ENCODE measurements at places on chromosomes 5 and 9.
A peak's percentile ranks its signal among the peaks of the same experiment; 100 is the strongest.

GRCh38 chr5:163580516-163580915 is 75.1 kb downstream of the MAT2B start:
- no peak for DNase-seq

GRCh38 chr5:137649228-137649935 is 86.5 kb downstream of the KLHL3 start:
- no peak for DNase-seq

- DNase-seq, result no peak
Measured at GRCh38 chr5:16953729-16954128, 17.6 kb upstream of the MYO10 start.

- DNase-seq, result no peak
Measured at GRCh38 chr5:75885849-75886596, 168.8 kb upstream of the POC5 start.

- DNase-seq, result no peak
Measured at GRCh38 chr5:110478895-110479294, 247.6 kb downstream of the TMEM232 start.

DNA sequence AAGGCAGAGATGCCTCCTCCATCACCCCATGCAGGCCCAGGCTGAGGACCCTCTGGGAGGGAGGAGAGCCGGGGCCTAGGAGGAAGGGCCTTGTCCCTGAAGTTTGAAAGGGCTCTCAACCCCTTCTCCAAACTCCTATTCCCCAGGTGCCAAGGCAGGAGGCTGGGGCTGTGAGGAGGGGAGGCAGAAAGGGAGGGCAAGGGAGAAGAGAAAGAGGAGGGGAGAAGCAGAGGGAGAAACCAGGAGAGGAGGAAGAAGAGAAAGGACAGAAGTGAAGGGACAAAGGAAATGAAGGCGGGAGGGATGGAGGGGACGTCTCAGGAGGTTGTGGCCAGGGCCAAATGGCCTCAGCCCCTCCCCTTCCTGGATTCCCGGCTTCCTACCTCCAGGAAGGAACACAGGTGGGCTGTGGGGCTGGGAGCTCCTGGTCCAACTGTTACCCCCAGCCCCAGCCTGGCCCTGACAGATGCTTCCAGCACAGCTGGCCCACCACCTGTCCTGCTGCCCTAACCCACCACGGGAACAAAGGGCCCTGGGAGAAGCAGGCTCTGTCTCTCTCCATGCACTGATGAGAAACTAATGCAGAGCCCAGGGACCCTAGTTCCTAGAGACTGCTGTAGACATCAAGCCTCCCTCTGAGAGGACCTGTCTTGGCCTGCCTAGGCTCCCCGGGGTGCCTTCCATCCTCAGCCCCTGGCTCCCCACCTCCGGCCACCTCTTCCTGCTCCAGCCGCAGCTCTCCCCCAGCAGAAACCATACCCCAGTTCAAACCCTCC is 3.5 kb downstream of the DBN1 start:
- DNase-seq, result no peak

GRCh38 chr9:134837529-134837928 is 43.1 kb upstream of the FCN2 start:
- no peak for DNase-seq

GRCh38 chr9:84652496-84653120 is 16.9 kb upstream of the NTRK2 start:
- no peak for DNase-seq

- no peak for DNase-seq
Measured at GRCh38 chr5:1793301-1793740, 6.3 kb downstream of the MRPL36 start.

DNA sequence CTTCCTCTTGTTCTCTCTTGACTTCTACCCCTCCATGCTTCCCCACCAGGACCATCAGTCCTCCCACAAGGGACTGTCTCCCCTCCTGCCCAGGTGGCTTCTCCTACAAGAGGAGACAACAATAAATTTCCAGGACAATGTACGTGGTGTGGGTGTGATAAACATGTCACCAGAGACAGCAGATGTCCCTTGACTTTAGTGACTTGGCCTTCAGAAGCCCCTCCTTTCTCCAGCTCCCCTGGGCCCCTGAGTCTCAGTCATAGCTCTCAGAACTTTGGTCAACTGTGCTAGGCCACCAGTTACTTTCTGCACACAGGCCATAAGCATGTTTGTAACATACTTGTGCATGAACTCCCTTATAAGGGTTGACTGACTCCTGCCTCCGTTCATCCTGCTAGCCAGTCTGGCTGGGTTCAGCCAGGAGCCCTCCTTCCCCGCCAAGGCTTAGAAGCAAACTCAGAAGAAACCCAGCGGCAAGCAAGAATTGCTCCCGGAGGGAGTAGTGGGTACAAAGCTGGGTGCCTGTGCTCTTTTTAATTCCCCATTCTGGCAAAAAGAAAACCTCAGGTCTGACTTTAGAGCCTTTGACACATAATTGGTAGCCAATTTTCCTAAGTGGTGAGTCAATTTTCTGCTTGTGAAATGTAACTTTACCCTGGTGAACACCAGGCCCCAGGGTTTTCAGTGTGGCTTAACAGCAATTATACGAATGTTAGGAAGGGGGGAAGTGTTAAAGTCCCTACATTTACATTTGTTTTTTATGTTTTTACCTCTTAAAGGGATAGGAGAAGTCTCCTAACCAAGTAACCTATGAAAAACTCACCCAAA is 49.2 kb downstream of the EBF1 start:
- no peak for DNase-seq

- DNase-seq, result no peak
Measured at GRCh38 chr9:73007966-73008672, 55.3 kb upstream of the ALDH1A1 start.

GRCh38 chr5:150485693-150486401 is 22.1 kb upstream of the NDST1 start:
- DNase-seq, result peak; percentile 68

DNA sequence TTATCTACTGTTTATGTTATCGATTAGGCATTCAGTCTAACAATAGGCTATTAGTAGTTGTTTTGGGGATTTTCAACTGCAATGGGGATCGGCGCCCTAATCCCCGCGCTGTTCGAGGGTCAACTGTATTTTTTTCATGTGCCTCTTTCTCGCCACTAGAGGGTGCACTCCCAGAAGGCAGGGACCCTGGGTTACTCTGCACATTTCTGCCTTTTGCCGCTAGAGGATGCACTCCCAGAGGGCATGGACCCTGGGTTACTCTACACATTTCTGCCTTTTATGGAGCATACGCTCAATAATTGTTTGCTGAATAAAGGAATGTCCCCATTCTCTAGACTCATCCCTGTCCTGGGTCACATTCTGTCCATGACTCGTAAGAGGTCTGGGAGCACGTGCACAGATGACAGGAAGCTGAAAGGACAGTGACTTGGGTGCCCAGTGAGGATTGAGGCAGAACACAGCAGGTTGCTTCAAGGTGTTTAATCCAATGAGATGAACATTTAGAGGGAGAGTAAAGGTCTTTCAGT is 27.9 kb upstream of the RECK start:
- peak; percentile 25 for DNase-seq

DNA sequence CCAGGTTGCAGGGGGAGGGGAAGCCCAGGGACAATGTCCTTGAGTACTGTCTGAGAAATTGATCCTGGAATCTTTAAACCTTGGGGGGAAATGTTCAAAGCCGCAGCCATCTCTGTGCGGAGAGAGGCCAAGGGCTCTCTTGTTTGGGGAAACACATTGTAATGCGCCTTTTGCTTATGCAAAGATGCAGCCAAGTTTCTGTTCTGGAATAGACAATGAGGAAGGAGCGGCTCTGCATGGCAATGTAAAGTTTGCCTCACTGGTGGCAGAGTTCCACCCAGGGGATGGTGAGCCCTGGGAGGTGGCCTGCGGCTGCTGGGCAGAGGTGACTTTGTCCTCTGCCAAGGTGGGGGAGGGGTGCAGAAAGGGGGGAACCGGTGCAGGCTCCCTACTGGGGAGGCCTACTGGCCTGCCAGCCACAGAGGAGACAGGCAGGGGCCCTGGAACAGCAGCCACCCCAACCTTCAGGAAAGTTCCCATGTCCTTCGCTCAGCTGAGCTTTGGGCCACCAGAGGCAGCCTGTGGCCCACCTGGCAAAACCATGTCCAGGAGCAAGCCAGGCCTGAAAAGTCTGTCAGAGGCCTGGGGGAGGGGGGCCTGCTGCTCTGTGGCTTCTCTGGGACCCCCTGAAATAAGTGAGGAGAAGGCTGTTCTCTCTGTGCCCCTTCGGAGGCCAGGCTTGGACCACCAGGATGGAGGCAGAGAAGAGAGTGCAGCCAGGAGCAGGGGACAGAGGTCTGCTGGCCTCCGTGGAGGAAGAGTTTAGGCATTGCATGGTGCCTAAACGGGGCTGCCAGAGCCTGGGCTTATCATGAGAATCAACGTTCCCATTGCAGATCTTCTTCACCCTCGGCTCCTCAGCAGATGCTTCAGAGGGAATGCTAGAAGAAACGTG is 127.8 kb downstream of the ZNF354C start:
- DNase-seq, result no peak

- DNase-seq, result no peak
Measured at GRCh38 chr5:145983446-145983845, 47.1 kb downstream of the SH3RF2 start.

GRCh38 chr5:71471193-71471592 is 15.7 kb downstream of the BDP1 start:
- DNase-seq, result no peak

DNA sequence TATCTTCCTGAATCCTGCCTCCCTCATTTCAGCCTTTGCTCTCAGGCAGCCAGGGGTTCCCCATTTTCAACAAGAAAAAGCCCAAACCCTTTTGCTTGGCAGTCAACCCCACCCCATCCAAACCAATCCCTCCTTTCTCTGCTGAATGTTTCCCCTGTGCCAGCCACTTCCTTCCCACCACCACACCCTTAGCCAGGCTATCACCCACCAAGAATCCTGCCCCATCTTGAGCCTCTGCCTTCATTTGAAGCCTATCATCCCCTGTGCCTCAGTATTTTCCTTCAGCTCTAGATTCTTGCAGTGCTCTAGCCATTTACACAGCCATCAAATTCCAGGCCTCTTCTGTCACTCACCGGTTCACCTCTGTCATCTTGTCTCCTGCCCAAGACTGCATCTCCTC is 15.3 kb upstream of the FIBCD1 start:
- no peak for DNase-seq

DNA sequence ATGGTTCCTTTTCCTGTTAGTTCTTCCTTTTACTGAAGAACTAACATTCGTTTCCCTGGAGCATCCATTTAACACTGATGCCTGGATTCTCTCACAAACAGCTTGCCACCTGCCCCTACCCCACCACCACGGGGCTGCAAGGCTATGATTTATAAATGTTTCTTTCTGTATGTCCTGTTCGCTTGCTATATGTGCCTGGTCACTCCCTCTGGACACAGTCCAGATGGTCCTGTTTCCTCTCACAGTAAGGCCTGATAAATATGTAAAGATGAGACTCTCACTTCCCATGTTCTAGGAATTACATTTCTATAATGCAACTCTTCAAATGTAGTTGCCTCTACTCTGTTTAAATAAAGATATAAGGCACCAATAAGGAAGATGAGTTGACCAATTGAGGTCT is 146.4 kb upstream of the SHB start:
- no peak for DNase-seq

DNA sequence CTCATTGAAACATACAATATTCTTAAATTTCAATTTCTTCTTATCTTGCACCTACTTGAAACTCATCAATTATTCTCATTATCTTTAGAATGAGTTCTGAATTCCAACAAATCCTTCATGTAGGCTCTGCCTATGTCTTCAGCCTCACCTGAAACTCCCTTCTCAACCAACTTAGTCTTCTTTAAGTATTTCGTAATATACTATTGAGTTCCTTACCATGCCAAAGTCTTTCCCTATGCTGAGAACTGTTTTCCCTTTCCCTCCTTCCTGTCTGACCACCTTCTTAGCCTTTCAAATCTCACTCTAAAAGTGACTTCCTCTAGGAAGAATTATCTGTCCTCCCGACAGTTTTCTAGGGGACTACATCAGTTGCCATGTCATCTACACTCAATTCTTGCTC is 50.9 kb upstream of the ZFAND5 start:
- no peak for DNase-seq

GRCh38 chr5:135596788-135597187 is 18.0 kb upstream of the CXCL14 start:
- DNase-seq, result no peak

DNA sequence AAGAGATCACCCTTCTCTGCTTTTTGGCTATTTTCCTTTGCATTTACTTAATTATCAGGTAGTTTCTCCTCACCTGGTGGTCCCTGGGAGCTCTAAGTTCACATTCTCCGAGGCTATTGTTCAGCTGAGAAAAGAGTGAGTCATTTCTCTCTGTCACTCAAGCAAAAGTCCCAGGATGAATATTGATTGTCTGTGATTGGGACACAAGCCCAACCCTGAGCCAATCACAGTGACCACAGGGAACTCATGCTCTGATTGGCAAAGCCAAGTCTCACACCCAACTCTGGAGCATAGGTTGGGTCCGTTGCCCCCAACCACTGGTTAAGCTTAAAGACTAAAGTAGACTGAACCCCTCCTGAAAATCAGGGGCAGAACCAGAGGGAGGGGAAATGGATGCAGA is 27.8 kb upstream of the FAT2 start:
- no peak for DNase-seq

- DNase-seq, result no peak
Measured at GRCh38 chr9:116499986-116500871, 186.9 kb upstream of the TRIM32 start.

DNA sequence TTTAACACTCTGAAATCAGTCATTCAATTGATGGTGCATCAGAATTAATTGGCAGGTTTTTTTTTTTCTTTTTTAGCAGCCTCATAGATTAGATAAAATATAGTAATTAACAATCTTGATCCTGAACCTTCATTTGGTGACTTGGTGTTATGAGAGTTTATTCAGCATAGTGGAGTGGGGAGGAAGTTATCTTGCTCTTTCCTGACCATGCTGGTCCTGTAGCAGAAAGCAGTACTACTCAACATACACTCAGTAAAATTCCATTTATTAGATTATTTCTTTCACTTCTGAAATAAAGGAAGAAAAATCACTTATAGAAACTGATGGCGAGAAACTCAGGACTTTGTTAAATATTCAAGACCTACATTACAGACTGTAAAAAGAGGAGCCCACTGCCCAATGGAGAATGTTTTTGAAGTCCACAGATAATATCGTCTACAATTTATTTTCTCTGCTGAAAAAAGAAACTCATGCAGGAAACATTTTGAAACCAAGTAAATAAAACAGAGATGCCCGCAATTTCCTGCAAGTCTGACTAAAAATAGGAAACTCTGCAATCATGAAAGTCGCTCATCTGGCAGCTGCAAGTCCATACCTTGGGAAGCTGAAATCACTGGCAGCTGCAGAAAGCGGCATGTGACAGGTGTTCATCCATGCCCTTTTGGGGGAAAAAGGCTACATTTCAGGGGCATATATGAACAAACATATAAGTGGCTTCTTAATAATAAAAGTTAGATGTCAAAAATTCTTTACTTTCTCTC is 233.2 kb upstream of the RFX3 start:
- DNase-seq, result no peak

DNA sequence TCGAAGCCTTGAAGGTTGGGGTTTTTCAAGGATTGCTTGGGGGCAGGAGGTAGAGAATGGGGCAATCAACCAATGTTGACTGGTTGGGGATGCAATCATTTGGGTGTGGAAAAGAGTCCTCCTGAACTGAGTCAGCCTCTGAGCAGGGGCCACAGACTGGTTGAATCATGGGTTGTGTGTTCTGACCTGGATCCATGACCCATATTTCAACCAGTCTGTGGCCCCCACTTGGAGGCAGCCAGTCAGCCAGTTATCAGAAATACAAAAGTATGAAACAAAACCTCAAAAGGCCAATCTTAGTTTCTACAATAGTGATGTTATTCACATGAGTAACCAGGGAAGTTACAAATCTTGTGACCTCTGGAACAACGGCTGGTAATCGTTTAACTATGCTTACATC is 81.4 kb upstream of the RANBP6 start:
- no peak for DNase-seq

Measured in GM12892 (cell line).